Activated CD4-positive, alpha-beta T cell treated with anti-CD3 and anti-CD28 coated beads, Interleukin-2, amount 50 U/mL, for 24 hours (primary cell): ENCODE measurements at places on chromosomes 4 and X.

GRCh38 chr4:37656649-37657048 lies 29.5 kb downstream of the RELL1 start:
- no peak for DNase-seq

- DNase-seq: no peak
These were observed 249.1 kb downstream of the RPA4 start for GRCh38 chrX:97132664-97133415.

- DNase-seq: no peak
These were observed 38.7 kb downstream of the DCHS2 start for GRCh38 chr4:154452798-154453346.

DNA sequence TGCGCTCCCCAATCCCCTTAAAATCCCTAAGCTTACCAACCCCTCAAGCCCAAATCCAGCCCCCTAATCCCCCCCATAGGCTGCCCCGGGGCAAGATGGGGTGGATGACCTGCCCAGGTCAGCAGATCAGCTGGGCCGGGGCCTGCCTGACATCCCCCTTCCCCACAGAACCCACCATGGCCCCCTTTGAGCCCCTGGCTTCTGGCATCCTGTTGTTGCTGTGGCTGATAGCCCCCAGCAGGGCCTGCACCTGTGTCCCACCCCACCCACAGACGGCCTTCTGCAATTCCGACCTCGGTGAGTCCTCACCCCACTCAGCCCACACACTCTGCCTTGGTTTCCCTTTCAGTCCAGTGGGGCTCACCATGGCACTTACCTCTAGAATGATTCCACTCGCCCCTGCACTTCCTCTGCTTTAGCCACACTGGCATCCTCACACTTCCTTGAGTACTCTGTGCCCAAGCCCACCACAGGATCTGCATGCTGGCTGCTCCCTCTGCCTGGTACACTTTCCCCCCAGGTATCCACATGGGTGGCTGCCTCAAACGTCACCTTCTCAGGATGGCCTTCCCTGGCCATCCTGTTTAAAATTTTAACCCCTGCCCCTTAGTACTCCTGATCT lies 1.1 kb downstream of the TIMP1 start:
- DNase-seq: no peak

DNA sequence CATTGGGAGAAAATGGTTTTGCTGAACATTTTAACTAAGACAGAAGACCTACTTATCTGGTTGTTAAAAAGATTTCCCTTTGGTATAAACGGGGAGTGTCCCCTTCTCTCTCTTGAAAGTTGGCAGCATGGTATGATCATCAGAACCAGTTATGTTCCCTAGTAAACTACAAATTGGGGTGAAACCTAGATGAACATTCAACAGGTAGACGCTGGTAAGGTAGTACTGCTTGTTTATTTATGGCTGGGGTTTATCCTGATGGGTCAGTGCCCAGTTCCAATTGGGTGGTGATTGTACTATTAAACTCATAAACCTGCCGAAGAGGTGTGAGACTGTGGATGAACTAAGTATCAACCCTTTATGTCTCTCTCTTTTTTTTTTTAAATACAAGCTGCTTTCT lies 100.5 kb downstream of the MBNL3 start:
- DNase-seq: no peak

DNA sequence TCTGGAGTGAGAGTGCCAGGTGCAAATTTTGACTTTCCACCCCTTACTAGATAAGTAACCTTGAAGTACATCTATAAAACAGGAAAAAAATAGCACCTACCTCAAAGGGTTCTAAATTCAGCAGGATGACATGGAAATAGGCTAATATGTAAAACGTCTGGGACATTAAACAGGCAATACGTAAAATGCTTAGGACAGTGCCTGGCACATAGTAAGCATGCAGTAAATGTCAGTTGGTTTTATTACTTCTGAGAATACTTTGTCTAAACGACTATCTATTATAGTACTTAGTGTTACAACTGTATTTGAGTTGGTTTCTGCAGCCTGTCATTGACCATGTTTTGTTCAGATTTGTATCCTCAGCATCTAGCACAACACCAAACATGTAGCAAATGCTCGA lies 70.8 kb downstream of the ARX start:
- no peak for DNase-seq

DNA sequence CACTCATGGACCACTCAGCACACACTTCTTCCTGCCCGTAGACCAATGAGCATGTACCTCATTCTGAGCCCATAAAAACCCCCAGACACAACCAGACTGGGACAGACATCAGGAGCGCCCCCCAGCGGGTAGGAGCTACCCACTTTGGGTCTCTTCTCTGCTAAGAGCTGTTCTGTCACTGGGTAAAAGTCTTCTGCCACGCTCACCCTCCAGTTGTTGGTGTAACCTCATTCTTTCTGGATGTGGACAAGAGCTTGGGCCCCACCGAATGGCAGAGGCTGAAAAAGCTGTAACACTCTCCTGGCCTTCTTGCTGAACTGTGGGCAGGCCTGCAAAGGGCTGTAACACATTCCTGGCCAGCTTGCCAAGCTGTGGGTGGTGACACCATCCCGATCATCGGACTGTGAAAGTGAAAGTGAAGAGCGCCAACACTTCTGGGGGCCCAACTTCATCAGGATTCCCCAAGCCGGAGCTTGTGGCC lies 137.6 kb downstream of the TECRL start:
- no peak for DNase-seq

DNA sequence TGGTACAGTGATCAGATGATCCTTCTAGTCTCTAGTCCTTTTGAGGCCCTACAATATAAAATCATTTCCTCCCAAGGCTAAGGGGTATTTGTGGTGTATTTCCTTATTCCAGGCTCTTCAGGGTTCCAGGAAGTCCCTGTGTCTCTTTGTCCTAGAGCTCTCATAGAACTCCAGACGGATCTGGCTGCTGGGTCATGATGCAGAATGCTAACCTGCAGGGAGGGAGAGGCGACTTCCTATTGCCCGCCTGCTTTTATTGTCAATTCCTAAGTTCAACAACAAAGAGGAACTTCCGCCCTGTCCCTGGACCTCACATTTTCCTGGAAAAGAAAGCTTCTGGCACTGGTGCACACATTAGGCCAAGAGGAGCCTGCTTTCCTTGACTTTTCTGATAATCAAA lies 45.9 kb upstream of the ZNF827 start:
- DNase-seq: no peak

DNA sequence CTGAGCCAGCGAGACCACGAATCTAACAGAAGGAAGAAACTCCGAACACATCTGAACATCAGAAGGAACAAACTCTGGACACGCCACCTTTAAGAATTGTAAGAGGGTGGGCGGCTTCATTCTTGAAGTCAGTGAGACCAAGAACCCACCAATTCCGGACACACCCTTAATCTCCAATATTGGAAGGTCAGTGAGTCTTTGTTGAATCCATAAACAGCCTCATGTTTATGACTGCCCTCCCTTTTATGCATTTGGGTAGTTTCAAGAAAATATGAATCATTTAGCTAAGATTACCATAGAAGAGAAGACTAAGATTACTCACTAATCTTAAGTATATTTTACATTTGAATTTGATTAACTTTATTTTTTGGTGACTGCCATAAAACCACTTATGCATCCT lies 48.5 kb downstream of the VCX2 start:
- no peak for DNase-seq

DNA sequence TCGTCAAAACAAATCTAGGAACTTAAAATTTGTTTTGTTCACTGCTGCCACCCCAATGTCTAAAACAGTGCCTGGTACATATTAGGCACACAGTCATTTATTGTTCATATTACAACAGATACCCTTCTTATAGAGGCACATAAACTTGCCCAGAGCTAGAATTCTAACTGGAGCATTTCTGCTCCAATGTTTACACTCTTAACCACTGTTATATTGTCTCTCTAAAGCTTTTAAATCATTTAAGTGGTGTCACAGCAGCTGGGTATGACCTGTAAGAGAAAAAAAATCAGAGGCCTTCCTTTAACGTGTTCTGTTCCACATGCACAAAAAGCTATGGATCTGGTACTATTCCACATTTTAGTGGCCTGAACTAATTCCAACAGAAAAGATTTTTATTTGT lies 3.0 kb downstream of the UBE2D3 start:
- DNase-seq: no peak

GRCh38 chr4:164856396-164856795 lies 20.6 kb upstream of the APELA start:
- no peak for DNase-seq

- no peak for DNase-seq
These were observed 2.2 kb downstream of the SOX3 start for GRCh38 chrX:140502491-140503237.

DNA sequence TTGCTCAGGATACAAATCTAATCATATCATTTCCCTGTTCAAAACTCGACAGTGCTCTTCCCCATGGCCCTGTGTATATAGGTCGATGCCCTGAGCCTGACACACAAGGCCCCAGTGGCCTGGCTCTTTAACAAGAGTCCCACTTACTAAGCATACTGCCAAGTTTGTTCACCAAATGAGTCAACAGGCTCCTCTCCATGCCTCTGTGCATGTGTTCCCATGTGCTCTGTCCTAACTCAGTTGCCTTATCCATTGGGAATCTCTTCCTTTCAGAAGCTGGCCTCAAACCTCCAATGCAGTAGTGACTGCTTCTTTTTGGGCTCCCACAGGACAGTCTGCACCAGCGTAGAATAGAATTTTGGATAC lies 18.9 kb upstream of the CXCR3 start:
- DNase-seq: no peak
